Amniotic epithelial cell (primary cell): ENCODE measurements at places on chromosomes 2 and 18.

GRCh38 chr2:239275044-239275685, 125.7 kb downstream of the HDAC4 start:
- peak; percentile 98 for DNase-seq

DNA sequence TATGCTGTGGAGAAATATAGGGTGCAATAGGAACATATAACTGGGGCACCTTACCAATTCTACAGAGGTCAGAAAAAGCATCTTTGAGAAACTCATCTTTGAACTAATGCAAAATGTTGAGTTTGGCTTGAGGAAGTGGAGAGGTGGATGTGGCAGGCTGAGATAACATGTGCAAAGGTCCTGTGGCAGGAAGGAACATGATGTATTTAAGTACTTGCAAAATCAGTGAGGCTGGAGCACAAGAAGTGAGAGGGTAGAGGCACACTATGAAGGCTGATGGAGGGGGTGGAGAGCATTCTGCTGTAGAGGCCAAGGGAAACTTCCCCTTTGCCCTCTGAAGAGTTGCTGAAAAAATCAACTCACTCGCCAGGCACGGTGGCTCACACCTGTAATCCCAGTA, 14.7 kb upstream of the RAB1A start:
- DNase-seq = no peak

- peak; percentile 41 for DNase-seq
Observed at GRCh38 chr2:224584111-224584784, 915 bp downstream of the CUL3 start.

- no peak for DNase-seq
Observed at GRCh38 chr2:191740016-191740419, 62.1 kb downstream of the NABP1 start.

DNA sequence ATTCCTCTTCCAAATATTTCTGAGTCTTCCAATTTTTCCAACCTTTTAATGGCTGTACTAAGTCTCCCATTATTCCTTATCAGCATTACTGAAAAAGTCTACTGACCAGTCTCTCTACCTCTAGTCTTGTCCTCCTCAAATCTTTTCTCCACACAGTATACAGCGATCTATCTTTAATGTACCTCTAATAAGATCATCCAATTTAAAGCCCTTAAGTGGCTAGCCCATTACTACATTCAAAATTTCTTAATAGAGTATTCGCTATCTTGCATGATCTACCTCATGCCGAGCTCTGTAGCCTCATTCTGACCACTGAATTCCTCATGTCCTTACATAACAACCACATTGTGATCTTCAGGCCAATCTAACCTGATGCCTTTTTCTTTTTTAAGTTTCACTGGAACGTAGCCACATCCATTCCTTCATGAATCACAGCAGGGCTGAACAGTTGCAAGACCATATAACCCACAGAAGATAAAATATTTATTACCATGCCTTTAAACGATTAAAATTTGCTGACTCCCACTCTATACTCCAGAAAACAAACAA, 57.9 kb downstream of the SLC66A3 start:
- peak; percentile 97 for DNase-seq

DNA sequence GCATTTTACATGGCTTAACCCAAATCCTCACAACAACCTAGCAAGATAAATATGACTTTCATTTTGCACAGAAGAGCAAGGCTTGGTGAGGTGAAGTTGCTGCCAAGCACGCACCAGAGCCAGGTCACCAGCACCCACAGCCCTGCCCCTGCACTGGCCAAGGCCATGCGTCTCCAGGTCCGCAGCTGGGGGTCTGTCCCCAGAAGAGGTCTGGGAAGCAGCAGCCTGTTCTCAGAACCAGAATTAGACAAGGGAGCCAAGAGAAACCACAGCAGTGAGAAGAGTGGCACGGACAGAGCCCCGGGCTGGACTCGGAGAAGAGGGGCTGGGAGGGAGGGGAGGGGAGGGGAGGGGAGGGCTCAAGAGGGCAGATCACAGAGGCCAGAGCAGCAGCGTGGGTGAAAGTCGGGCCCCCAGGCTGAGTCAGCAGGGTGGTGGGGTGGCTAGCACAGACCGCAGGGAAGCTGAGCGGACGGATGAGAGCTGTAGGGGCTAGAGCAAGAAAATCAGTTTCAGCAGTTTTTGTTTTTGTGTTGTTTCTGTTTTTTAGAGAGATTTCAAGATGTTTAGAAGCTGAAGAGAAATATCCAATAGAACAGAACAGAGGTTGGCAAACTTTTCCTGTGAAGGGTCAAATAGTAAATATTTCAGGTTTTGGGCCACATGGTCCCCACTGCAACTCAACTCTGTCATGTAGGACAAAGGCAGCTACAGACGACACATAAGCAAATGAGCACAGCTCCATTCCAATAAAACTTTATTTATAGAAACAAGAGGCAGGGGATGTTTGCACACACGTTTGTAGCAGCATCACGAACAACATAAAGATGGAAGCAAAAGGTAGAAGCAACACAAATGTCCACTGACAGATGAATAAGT, 7.4 kb upstream of the MTERF4 start:
- no peak for DNase-seq

DNA sequence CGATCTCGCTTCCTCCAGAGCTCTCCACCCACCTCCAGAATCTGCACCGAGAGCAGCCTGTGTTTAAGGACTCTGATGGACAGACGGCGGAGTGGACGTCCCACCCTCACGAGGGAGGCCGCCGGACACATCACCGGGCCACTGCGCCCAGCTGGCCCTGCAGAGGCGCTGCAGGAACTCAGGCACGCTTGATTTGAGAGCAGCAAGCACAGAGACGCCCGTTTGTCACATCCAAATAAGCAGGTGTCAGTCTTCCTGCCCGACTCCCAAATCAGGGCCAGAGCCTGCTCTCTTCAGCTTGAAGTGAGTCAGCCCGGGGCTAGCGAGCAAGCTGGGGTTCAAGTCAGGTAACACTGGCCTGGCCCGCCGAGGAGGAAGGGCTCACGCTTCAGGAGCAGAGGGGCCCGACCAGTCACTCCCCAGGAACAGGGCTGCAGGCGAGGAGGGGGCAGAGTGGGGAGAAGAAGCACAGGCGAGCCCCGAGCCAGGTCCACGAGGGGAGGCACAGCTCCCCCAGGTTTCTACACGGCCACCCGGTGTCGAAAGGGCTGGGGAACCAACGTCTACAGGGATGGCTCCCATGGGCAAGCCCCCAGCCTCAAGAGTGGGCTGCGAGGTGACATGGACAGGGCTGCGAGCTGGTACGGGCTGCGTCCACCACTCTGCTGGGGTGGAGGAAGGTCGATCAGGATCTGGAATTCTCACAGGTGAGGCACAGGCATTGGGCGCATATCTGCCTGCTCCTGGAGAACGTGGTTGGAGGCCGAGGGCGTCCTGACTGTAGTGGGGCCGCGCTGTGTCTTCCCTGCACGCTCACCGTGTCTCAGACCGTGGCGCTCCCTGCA, 52.5 kb upstream of the CTDP1 start:
- DNase-seq = no peak

GRCh38 chr18:4433717-4434116, 21.4 kb downstream of the DLGAP1 start:
- no peak for DNase-seq

DNA sequence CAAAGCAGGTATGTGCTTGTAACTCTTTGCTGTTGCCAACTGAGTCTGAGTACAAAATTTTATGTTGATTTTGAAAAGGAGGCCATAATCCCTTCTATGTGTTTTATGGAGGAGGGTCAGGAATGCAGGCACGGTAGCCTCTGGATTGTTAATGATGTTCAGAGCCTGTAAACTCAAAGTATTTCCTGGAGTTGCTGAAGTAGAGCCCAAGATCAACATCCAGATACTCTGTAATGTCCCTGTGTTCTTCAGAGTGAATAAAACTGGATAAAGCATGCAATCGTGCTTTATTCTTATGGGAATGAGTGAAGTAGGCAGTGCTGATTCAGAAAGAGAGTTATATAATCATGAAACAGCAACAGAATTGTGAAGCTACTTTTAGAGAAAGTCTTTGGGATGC, 61.8 kb upstream of the CHRNA1 start:
- DNase-seq = no peak

GRCh38 chr2:219441451-219442255, 7.0 kb downstream of the SPEG start:
- DNase-seq = peak; percentile 87

DNA sequence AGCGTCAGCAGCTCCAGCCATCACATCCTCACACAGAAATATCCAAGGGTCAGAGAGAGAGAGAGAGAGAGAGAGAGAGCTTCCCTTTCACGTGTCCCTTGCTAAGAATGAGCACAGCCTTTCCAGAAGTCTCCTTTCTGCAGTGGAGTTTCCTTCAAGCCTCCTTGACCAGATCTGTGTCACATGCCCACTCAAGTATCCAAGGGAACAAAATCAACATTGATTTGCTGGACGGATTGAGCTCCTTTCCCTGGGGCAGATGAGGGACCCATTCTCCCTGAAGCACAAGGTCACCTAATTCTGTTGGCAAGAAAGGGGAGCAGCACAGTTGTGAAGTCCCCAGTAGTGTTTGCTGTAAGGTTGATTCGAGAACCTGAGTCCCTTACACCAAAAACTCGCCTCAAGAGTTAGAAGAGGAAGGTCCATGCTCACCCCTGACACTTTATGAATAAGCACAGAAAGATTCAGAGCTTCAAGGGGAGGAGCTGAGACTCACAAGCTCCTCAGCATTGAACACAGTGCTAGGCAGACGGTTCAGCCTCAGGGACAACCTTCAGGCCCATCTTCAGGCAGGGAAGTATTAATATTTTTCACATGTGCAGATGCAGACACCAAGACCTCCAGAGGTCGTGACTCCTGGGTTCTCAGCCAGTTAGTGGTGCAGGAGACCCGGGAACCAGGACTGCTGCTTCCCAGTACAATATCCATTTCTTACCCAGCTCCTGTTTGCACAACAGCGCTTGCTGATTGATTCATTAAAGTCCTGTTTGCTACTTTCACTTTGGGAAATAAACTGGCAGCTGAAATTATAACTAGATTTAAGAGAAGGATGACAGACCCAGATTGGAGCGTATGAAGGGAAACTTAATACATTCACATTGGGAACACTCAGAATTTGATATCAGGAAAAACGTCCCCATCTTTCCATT, 38.2 kb upstream of the MARCO start:
- DNase-seq = no peak

DNA sequence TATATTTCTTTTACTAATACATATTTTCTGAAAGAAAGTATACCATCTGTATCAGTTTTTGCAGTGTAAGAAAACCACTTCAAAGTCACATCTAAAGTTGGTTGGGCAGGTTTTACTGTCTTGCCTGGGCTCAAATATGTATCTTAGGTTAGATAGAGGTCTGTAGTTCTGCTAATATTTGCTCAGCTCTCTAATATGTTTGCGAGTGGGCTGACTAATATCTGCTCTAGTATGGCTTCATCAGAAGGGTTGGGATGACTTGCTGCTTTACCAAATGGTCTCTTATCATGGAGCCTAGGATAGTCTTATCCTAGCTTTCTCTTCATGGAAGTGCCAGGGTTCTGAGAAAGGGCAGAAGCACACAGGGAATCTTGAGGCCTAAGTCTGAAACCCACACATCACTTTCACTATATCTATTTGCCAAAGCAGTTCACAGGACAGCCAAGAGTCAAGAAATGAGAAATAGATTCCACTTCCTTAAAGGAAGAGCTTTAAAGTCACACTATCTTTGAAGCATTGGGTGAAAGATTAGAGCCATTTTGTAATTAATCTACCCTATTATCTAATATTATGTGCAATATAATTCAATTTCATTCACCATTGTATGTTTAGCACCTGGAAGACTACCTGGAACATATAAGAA, 610.0 kb downstream of the KCNJ3 start:
- no peak for DNase-seq

- peak; percentile 99 for DNase-seq
Observed at GRCh38 chr2:120765678-120766469, 30.2 kb downstream of the GLI2 start.

- peak; percentile 69 for DNase-seq
Observed at GRCh38 chr2:42974169-42974720, 181.9 kb upstream of the HAAO start.

DNA sequence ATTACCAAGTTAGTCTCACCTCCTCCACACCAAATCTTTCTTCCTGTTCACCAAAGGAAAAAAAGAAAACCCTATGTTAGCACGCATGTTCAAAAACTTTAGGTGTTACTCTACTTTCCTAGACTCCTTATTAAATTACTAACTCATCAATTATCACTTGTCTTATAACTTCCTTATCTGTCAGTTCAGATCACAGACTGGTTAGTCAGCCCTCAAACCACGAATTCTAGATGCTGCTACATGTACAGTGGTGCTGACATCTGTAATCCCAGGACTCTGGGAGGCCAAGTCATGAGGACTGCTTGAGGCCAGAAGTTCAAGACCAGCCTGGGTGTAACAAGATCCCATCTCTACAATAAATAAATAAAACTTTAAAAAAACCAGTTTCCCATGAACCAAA, 3.5 kb downstream of the YWHAQ start:
- peak; percentile 72 for DNase-seq

- peak; percentile 68 for DNase-seq
Observed at GRCh38 chr18:41842886-41843285, 112.1 kb upstream of the PIK3C3 start.

DNA sequence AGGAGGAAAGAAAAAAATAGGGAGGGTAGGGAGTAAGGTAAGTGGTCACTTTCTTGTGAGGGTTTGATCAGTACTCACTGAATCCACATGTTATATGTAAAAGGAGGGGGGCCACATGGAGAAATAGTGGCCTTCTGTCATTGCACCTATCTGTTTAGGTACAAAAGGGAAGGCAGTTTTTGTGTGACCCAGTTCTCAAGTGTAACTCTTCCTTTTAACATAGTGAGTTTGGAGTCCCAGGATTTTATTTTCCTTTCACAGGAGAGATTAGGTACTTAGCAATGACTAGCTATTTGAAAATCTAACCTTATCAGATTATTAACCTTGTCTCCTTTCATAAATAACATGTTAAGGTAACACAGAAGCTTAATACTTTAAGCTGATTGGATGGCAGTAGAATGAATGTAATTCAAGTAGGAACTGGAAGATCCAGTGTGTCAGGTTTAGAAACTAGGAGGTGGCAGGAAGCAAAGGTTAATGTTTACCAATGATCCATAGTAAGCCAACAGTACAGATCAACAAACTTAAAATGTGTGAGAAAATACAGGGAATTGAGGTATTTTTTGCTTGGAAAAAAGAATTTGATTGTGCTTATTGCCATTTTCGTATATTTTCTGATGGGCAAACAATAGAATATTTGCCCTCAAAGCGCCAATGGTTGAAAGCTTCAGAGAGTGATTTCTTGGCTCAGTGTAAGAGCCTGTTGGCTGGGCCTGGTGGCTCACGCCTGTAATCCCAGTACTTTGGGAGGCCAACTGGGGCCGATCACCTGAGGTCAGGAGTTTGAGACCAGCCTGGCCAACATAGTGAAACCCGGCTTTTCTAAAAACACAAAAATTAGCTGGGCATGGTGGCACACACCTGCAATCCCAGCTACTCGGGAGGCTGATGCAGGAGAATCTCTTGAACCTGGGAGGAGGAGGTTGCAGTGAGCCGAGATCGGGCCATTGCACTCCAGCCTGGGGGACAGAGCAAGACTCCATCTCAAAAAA, 11.3 kb downstream of the HNMT start:
- DNase-seq = no peak

GRCh38 chr2:241671457-241672240, 15.0 kb downstream of the DTYMK start:
- no peak for DNase-seq
